ENCODE measurements at places on chromosomes 7 and 10. TPM values are rescaled to one million over a fixed set of nuclear protein-coding genes. Genes with fewer than 3 reads are reported as not detected.

DNA sequence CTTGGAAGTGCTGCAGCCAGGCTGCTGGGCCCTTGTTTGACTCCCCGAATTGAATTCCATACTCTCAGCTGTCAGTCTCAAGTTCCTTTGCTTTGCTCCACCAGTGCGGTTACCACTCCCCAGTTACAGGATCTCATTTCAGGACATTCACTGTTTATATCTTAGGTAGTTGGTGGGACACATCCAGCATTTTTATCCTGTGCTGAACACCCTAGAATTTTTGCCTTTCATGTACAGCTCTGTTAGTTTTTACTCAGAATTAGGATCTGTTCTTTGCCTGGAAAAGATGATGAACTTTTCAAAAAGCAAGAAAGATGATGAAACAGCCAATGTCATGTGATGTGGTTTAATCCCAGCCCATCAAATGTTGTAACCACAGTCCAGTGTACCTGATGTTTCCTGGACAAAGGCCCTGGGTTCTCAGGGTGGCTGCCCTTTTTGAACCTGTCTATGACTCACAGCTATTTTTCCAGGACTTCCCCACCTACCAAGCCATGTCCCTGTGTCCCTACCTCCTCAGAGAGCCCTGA is 149.7 kb downstream of the NOC3L start:
- 0 out of 2 replicates have a peak, but pooled peaks cover 2% of the 10 kb centered on the region for H3K36me3 ChIP-seq
- H3K27me3 ChIP-seq = no peaks in the 10 kb centered on the region
- no peaks in the 10 kb centered on the region for H3K4me1 ChIP-seq

SPDYE2B gene
- total RNA-seq = not detected

GRCh38 chr7:157966490-157966889 is 621.1 kb downstream of the PTPRN2 start:
- no peak for DNase-seq
- H3K4me1 ChIP-seq = no peaks in the 10 kb centered on the region
- H3K27me3 ChIP-seq = no peaks in the 10 kb centered on the region
- H3K36me3 ChIP-seq = no peaks in the 10 kb centered on the region

DNA sequence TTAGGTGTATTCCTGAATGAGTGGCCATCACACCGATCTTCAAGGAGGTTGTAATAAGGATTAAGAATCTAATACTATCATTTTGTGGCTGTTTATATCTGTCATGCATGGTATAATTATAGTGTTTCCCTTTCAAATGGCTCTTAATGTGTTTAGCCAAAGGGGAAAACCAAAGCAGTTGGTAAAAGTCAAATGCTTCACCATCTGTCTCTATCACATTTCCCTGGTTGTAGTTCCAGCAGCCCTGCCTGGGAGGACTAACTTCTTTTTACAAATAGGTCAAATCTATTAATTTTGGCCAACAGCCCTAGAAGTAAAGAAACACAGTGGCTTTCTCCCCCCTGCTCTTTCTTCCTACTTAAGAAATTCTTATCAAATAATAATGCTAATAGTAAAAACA is 56.7 kb downstream of the ZNF365 start:
- H3K27me3 ChIP-seq = no peaks in the 10 kb centered on the region
- no peak overlapping the region for H3K4me3 ChIP-seq
- no peak overlapping the region for H3K27ac ChIP-seq
- DNase-seq = no peak
- peaks cover 20% of the 10 kb centered on the region for H3K4me1 ChIP-seq

POP7 gene
- total RNA-seq = 72.0 TPM

Measured in SJSA1 (cell line).